SHP77 treated with DMSO at 0.1 percent for 48 hours (cell line): ENCODE measurements at places on chromosomes 13 and 19.

DNA sequence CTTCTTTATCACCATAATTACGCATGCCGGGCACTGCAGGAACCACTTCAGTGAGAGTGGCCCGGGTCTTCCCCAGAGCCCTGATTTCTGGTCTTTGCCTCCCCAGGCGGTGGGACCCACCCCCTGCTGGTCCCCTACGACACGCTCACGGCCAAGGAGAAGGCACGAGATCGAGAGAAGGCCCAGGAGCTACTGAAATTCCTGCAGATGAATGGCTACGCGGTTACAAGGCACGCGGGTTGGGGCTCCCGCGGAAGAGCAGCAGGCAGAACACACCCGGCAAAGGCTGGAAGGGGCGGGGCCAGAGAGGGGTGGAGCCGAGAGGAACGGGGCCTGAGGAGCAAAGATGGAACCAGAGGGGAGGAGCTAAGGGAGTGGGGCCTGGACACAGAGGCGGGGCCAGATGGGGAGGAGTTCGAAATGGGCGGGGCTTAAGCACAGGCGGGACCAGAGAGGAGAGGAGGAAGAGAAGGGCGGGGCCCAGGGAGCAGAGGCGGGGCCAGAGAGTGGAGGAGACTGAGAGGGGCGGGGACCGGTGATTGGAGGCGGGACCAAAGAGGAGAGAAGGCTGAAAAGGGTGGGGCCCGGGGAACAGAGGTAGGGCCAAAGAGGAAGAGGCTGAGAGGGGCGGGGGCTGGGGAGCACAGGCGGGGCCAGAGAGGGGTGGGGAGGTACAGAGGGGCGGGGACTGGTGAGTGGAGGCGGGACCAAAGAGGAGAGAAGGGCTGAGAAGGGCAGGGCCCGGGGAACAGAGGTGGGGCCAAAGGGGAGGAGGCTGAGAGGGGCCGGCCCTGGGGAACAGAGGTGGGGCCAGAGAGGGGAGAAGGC, 73.4 kb downstream of the RYR1 start:
- peak; percentile 88 for DNase-seq

- no peak for DNase-seq
These were observed 524 bp downstream of the NAA16 start for GRCh38 chr13:41311406-41312175.

DNA sequence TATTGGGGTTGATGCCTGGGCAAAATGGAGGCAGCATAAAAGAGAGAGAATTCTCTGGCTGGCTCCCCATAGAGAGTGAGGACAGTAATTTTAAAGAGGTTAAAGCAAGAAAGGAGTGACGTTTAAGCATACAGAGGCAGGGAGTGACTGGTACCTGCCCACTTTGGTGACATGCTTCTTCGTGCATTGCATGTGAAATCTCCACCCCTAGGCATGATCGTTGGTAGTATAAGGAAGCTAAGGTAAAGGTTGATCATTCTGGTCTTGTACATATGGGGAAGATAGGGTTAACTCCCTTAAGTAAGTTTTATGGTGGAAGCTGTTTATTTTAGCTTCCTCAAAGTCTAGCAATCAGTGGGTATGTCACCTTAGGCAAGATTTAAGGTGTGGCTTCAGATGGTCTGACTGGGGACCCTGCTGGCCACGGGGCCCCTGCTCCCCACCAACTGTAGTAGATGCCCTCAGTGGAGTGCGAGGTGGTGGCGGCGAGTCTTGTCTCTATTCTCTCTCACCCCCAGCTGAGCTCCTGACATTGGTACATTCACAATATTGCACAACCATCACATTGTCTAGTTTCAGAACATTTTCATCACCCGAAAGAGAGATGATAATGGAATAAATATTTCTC, 797.5 kb upstream of the SPRY2 start:
- DNase-seq = no peak

DNA sequence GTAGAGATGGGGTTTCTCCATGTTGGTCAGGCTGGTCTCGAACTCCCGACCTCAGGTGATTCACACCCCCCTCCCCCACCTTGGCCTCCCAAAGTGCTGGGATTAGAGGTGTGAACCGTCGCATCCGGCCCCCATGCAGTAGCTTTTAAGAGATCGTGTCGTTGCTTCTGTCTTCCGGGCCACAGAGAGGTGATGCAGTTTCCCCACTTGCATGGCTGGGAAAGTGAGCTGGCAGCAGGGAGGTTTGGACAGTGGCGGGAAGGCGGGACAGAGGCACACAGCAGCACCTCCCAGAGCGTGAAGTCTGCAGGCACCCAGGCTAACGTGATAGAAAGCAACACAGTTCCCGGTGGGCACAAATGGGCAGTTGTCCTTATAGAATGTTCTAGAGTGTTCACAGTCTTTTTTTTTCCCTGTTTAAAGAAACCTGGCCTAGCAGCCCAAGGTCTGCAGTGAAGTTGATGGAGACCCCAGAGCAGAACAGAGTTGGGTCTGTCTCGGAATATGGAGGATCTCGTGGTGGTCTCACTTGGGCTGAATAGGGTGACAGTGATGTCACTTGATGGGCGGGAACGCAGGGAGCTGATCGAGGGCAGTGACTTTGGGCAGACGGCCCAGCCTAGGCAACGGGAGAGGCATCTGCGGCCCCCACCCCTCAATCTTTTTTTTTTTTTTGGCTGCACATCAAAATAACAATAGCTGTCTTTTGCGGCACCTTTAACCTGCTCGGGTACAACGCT, 4.9 kb downstream of the UHRF1 start:
- DNase-seq = no peak

DNA sequence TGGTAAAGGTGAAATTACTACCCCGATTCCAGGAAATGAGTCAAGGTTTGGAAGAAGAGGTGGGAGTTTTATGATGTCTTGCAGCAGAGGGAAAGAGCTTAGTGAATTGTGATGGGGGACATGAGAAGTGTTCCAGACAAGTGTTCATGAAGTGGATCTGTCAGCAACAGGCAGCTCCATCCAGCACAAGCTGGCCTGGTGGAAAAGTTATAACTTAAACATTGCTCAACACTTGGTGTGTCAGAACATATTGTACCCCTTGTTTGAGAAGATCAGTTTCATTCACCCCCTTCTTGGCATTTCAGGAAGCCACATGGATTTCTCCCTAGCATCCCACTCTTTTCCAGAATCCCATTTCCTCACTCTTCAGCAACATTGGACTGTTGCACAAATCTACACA, 222.0 kb downstream of the B3GLCT start:
- DNase-seq = no peak

DNA sequence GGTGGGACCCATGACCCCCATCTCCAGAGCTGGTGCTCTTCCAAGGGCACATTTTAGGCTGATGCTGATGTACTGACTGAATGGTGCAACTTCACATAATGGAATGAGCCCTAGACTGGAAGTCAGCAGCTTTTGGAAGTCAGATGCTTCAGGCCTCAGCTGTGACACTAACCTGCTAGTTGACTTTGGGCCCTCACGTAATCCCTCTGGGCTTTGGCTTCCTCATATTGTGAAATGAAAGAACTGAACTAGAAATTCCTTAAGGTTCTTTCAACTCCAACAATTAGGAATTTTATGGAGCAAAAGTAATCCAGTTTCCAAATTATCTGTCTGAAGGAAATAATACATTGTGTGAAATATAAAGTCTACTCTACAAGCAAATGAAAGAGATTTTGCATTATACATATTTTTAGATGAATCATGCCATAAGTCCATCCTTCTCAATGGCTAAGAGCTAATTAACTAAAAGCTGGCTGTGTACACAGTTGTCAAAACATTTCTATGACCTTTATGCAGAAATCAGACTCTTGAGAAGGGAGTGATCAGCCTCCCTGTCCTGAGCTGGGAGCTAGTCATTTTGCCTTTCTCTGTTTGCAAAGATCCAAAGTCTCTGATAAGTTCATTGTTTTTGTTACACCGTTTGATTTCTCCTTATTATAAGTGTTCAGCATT, 204.2 kb downstream of the DCLK1 start:
- no peak for DNase-seq

GRCh38 chr13:110135977-110136597, 170.9 kb downstream of the COL4A1 start:
- no peak for DNase-seq

GRCh38 chr13:23695196-23695595, 125.0 kb downstream of the TNFRSF19 start:
- DNase-seq = no peak

DNA sequence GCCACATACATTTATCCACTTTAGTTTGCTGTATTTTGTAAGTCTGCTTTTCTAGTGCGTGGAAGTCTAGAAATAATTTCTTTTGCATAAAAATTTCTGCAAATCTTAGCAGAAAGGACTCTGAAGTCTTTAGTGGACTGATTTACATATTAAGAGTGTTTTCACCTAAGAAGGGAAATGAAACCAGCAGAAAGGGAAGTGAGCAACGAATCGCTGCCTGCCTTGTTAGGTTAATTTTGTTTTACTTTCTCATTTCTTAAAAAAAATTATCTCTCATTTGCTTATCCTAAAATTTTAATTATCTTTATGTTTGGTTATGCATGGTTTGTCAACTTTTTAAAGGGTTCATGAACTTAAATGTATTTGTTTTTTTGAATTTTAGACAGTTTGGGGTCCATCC, 767 bp upstream of the GPR18 start:
- no peak for DNase-seq

DNA sequence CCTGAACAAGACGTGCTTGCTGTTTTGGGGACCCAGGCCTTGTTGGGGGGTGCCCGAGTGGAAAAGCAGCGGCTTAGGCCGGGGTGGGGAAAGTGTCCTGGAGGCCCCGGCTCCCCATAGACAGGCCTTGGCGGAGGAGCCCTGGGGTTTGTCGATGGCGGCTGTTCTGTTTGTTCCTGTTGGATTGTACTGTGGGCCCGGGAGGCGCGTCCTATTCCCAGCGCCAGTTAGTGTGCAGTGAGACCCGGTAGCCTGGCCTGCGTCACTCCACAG, 11.1 kb downstream of the NCLN start:
- no peak for DNase-seq

- DNase-seq = no peak
These were observed 48.3 kb upstream of the AKAP11 start for GRCh38 chr13:42223681-42224080.

- peak; percentile 78 for DNase-seq
These were observed 6.7 kb upstream of the PCDH17 start for GRCh38 chr13:57624565-57625435.

DNA sequence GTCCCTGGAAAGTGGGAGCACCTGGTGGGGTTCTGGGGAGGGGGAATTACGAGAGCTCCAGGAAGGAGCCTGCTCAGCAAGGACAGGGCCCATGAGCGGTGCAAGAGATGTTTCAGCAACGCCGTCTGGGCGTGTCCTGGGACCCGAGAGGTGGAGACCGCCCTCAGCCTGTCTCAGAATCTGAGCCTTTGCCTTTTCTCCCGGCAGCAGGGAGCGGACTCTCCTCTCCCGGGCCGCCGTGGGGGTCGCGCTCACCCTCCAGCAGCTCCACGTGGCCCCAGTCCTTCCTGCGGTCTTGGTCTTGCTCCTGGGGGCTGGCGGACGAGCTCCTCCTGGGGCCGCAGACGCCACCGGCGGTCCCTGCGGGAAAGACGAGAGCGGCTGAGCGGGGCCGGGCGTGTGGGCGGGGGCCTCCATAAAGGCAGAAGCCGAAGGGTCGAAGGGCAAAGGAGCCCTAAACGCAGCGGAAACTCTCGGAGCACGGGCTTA, 714 bp downstream of the POLRMT start:
- no peak for DNase-seq

DNA sequence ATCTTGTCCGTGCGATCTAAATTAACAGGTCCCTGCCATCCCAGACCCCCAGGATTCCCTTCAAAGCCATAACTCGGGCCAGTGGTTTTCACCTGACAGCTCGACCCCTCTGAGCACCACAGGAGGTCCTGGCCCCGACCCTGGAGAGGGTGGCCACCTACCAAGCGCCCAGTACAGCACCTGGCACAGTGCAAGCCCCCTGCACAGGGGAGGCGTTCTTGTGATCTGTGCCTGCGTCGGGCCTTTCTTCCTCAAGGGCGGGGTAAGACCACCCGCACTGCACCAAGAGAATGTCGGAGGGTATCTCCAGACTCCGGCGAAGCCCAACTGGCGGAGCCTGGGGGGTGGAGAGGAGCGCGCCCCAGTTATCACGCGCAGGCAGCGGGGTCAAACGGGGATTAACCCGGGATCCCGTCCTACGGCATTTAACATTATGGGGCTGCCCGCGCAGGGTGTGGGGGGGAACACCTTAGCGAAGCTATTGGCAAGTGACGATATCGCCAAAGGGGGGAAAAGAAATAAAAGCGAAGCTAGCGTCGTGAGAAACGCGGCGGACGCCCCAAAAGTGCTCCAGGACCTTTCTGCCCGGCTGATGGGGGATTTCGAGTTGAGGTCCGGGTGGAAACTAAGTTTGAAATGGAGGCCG, 1.3 kb upstream of the HNRNPL start:
- no peak for DNase-seq
